ENCODE measurements at places on chromosomes 5 and 9. TPM values are rescaled to one million over a fixed set of nuclear protein-coding genes. Genes with fewer than 3 reads are reported as not detected.

The GRXCR2 gene
- total RNA-seq, result not detected

The CDH6 gene
- total RNA-seq, result not detected

DNA sequence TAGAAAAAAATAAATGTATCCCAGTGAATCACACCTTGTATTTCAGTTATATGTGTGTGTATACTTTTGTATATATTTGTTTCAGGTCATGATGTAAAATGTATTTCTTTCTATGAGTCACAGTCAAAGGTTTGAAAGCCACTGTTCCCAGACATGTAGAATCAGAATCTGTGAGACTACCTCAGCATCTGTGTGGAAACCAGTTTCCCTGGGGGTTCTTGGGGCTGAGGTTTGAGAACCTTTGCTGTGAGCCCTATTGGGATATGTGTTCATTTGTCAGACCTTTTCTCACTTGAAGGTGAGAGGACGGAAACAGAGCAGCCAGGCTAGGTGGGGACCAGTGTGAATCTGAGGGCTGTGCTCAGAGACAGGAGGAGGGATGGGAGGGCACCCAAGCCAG lies 78.7 kb upstream of the SAP30L start:
- DNase-seq, result no peak

The CARD9 gene
- 0.14 TPM for total RNA-seq

- no peak for DNase-seq
These were observed 56.3 kb downstream of the ST8SIA4 start for GRCh38 chr5:100846772-100847171.

The SMIM33 gene
- not detected for total RNA-seq

GRCh38 chr5:34756781-34757624 lies 82.0 kb upstream of the TTC23L start:
- DNase-seq, result no peak

The SH3PXD2B gene
- total RNA-seq, result 0.03 TPM

GRCh38 chr9:133687856-133688761 lies 50.0 kb downstream of the SARDH start:
- no peak for DNase-seq

GRCh38 chr5:149800633-149801032 lies 70.5 kb downstream of the PPARGC1B start:
- DNase-seq, result no peak

GRCh38 chr5:136276087-136276486 lies 83.1 kb upstream of the SMIM32 start:
- no peak for DNase-seq

The CCL28 gene
- 19.5 TPM for total RNA-seq

- DNase-seq, result no peak
These were observed 369.4 kb upstream of the DMAC1 start for GRCh38 chr9:8168916-8169438.

The BARHL1 gene
- total RNA-seq, result not detected

DNA sequence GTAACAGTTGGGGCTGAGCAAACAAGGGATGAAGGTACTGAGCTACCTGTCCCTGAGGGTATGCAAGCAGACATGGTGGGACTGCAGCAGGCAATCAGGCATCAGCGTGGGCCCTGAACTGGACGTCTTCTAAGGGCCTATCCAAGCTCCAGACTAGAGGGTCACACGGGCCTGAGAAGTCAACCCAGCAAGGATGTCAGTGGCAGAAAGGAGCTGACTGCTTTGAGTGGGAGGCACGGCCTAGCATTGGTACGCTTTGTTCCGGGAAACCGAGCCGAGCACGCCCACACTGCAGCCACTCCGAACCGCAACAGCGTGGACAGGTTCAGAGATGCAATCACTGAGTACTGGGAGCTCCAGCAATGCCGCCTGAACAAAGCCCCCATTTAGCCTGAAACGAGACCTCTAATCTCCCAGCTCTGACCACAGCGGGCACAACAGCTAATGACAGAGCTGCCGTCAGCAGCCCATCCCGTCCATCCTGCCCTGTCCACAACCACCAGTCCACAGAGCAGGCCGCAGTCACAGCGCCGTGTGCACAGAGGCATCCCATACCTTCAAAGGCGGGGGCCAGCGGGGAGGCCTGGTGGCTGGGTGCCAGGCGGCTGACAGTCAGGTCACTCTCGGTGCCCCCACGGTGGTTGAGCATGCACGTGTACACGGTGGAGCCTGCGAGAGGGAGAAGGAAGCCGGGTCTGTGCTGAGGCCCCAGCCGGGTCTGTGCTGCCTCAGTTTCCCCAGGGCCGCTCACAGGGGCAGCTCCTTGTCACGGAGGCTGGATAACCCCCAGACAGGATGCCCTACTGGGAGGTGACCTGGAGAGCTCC lies 44.2 kb downstream of the SARDH start:
- no peak for DNase-seq

GRCh38 chr9:136668983-136669790 lies 6.5 kb downstream of the EGFL7 start:
- no peak for DNase-seq

- no peak for DNase-seq
These were observed 85.2 kb downstream of the MUSK start for GRCh38 chr9:110753731-110754231.

- DNase-seq, result no peak
These were observed 181.6 kb upstream of the MAP1B start for GRCh38 chr5:71925608-71926091.

The PCDHB2 gene
- total RNA-seq, result not detected

The NKD2 gene
- total RNA-seq, result 0.33 TPM

- DNase-seq, result no peak
These were observed 11.4 kb downstream of the JADE2 start for GRCh38 chr5:134536876-134537275.

The HK3 gene
- total RNA-seq, result not detected

- DNase-seq, result no peak
These were observed 84.3 kb downstream of the DNAH5 start for GRCh38 chr5:13860146-13860545.

The MLANA gene
- not detected for total RNA-seq

- no peak for DNase-seq
These were observed 30.6 kb upstream of the SPINK5 start for GRCh38 chr5:148033134-148033533.

DNA sequence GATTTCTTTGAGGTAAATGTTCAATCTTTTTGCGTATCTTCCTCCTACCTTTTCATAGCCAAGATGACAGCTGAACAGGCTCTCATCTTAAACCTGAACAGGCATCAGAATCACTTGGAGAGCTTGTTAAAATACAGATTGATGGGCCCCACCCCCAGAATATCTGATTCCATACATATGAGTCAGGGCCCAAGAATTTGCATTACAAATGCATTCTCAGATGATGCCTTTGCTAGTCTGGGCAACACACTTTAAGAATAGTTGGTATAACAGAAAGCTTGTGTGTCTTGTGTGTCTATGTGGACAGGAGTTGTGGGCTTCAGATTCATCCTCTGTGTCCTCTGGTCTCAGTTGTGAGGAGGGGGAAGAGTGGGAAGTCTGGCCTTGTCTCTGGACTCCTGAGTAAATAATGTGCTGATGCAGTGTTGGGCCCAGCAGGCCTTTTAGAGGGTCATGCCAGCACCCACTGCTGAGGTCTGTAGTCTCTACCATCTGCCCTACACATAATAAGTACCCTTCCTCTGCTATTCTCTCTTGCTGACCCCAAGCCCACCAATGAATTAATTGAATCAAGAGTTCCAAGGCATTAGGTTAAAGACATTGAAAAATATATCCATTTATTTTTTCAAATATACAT lies 43.1 kb downstream of the PTCD2 start:
- DNase-seq, result no peak

- DNase-seq, result no peak
These were observed 35.7 kb upstream of the LURAP1L start for GRCh38 chr9:12739014-12739652.

DNA sequence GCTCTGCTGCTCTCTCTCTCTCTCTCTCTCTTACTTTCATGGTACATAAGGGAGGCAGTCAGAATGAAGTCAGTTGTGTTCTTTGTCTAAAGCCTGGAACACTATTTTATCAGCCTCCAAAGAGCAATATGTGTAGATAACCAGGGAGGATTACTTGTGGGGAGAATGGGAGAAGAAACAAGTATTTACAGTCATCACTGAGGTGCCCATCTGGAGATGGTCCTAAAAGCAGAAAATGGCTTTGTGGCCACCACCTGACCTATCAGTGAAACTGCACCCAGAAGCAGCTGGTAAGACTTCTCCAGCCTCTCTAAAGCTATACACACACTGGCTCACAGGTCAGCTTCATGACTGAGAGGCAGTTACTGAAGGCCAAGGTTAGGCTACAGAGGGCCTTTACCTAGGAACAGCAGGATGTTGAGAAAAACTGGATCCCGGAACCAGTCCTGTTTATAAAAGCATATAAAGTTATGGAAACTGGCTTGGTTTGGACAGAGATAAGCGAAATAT lies 75.1 kb downstream of the MRPS27 start:
- no peak for DNase-seq

GRCh38 chr9:106670418-106670817 lies 192.5 kb upstream of the ZNF462 start:
- no peak for DNase-seq

GRCh38 chr5:37111426-37112382 lies 137.5 kb downstream of the CPLANE1 start:
- no peak for DNase-seq

GRCh38 chr9:98935071-98935505 lies 8.6 kb upstream of the COL15A1 start:
- no peak for DNase-seq

DNA sequence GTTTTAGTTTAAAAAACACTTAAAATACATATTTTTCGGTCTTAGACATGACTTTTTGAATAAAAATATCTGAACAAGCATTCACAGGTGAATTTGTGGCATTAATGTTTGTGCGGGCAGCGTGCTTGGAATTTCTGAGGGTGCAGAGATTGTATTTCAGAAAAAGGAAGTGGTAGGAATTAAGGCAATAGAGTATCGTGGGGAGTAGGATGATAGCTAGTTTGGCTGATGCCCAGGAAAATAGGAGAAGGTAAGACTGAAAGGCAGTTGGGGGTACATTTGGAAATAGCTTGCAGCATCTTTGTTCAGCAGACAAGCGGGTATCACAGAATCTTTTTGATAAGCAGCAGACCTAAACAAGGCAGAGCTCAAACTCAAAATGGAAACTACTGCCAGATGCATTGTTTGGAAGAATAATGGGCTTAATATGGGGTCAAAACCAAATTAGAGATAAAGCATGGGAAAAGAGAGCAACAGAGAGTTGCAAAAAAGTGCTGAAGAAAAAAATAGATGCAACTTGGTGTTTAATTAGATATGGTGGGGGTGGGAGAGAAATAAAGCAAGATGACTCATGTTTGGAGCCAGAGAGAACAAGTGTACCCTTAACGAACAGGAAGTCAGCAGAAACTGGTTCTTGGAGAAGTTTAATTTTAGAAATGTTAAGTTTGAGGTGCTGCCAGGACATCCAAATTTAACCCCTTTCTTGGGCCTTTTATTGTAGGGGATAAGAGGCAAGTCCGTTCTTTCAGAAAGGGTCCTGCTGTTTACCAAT lies 85.7 kb upstream of the ARRDC3 start:
- DNase-seq, result no peak

DNA sequence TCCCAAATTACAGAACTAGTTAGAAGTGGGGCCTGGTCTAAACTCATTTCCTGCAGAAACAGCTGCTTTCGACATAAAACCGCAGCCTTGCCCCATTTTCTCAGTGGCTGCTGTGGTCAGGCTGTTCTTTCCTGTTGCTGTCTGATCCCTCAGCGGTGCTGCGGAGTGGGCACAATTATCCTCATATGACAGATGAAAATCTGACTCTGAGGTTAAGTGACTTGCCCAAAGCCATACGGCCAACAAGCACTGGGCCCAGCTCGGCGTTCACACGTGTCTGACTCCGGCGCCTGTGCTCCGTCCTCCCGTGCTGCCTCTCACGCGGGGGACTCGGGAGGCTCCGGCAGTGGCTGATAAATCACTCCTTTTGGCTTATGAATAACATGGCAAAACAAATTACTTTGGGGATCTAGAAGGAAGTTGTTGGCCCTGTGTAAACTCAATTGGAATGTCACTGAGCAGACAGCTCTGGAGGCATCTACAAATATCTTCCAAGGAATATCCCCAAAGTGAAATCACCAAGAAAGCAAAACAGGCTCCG lies 142.6 kb upstream of the LMX1B start:
- peak; percentile 65 for DNase-seq

The ALDH1A1 gene
- not detected for total RNA-seq

The ANXA2R gene
- 38.2 TPM for total RNA-seq

DNA sequence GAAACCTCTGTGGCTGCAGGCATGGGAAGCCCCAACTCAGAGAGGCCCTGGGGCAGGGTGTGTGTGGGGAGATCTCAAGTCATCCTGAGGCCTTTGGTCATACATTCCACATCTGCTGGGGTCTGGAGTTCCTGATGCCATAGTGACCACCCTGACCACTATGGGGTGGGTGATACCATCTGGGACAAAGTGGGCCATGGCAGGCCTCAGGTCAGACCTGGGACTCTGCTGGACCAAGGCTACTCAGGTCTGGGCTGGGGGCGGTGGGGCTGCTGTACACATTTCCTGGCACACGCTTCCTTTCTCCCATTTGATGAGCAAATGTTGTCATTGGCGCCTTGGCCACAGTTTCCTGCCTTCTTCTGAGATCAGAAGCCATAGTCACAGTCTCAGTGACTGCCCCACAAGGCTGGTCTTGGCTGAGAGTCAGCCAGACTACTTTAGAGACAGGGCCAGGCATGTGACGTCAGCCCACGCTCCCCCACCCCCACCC lies 15.1 kb upstream of the ACSL6 start:
- DNase-seq, result peak; percentile 17

The FST gene
- not detected for total RNA-seq

GRCh38 chr9:4832786-4833579 lies 40.2 kb downstream of the RCL1 start:
- no peak for DNase-seq

Measured in CD8-positive, alpha-beta T cell (primary cell).